ENCODE measurements at places on chromosomes 2 and 18.

DNA sequence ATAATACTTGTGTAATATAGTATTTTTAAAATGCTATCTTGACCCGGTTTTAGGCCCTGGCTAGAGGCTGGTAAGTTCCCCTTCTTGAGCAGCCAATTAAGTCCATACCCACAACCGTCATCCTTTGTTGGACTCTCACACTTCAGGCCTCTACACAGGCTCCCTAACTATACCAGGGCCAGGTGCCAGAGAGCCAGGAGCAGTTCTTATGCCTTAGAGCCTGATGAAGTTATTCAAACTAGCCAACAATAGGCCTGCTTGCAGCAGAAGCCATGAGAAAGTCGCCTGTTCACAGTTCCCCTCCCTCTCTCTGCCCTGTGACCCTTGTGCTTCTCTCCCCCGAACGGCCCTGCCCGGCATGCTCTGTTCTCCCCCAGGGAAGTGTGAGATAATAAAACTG lies 454.2 kb upstream of the KLHL29 start:
- no peaks in the 10 kb centered on the region for H3K4me1 ChIP-seq
- DNase-seq, result no peak
- no peak overlapping the region for H3K27ac ChIP-seq
- H3K27me3 ChIP-seq, result no peaks in the 10 kb centered on the region

- H3K4me3 ChIP-seq, result no peak overlapping the region
- no peaks in the 10 kb centered on the region for H3K4me1 ChIP-seq
- no peak for DNase-seq
- H3K36me3 ChIP-seq, result peaks cover 45% of the 10 kb centered on the region
- H3K27me3 ChIP-seq, result no peaks in the 10 kb centered on the region
- H3K27ac ChIP-seq, result no peak overlapping the region
Observed at GRCh38 chr2:224816816-224817215, 100.7 kb upstream of the CCDC195 start.

DNA sequence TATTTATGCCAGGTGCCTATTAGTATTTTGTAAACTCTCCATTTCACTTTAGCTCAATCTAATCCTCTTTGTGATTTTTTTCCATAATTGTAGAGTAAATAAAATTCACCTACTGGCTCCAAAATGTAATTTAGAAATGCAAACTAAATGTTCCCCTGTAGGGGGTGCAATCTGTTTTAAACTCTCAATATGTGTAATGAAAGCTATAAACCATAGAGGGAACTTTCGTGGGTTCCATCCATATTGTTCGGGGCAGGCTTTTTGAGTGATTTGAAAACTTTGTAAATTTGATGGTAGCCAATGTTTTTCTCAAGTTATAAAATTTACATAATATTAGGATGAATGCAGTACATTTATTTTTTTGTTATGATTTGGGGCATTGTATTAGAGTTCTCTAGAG lies 49.4 kb downstream of the TSPYL6 start:
- no peaks in the 10 kb centered on the region for H3K27me3 ChIP-seq
- no peak overlapping the region for H3K27ac ChIP-seq
- peaks cover 5% of the 10 kb centered on the region for H3K4me1 ChIP-seq
- no peak overlapping the region for H3K4me3 ChIP-seq

DNA sequence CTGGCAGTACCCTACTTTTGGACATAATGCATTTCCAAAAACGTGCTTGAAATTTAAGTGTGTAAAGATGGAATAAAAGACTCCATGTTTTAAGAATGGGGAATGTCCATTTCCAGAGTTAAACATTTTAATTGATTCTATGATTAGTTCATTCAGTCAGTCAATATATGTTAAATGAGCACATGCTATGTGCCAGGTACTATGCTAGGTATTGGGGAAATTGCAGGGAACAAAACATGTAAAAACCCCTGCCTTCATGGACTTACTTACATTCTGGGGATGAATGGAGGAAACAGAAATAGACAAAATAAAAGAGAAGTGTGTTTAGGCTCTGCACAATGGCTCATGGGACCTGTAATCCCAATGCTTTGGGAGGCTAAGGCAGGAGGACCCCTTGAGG lies 288.6 kb downstream of the MTX2 start:
- H3K27me3 ChIP-seq, result peaks cover 87% of the 10 kb centered on the region
- H3K36me3 ChIP-seq, result peaks cover 3% of the 10 kb centered on the region
- H3K4me1 ChIP-seq, result peaks cover 14% of the 10 kb centered on the region
- no peak for DNase-seq
- H3K27ac ChIP-seq, result no peak overlapping the region

DNA sequence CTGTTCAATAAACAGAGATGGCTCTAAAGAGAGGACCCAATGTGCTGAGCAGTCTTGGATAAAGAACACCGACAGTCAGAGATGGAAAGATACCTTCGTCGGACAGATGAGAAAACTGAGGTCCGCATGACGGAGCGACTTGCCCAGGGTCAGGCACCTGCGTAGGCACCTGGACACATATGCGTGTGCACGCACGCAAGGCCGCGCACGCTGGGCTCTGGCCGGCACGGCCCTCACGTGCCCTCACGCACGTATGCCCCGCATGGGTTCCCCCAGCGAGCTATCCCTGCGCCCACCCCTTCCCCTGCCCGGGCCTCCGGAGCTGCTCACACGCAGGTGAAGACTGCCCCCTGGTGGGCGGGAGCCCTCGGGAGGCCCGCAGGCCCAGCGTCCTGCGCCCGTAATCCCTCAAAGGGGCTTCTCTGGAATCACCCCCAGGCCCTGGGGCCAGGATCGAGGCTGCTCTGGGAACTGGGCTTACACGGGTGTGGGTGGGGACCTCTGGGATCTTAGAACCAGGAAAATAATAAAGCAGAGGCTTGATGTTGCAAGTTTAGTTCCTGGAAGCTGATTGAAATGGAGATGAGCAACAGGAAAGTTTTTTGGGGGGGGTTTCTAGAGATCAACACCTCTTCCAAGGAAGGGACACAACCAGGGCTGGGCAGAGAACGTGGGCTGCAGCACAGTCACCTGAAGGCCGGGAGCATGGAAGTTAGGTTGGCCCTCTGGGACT lies 246.3 kb downstream of the TNS1 start:
- peak; percentile 27 for DNase-seq
- no peak overlapping the region for H3K27ac ChIP-seq
- H3K4me3 ChIP-seq, result no peak overlapping the region
- H3K27me3 ChIP-seq, result peaks cover 56% of the 10 kb centered on the region
- peaks cover 9% of the 10 kb centered on the region for H3K4me1 ChIP-seq

GRCh38 chr2:46143429-46144132 lies 153.6 kb upstream of the EPAS1 start:
- H3K4me1 ChIP-seq, result peaks cover 25% of the 10 kb centered on the region
- no peak for DNase-seq
- no peak overlapping the region for H3K4me3 ChIP-seq
- H3K36me3 ChIP-seq, result peaks cover 6% of the 10 kb centered on the region

DNA sequence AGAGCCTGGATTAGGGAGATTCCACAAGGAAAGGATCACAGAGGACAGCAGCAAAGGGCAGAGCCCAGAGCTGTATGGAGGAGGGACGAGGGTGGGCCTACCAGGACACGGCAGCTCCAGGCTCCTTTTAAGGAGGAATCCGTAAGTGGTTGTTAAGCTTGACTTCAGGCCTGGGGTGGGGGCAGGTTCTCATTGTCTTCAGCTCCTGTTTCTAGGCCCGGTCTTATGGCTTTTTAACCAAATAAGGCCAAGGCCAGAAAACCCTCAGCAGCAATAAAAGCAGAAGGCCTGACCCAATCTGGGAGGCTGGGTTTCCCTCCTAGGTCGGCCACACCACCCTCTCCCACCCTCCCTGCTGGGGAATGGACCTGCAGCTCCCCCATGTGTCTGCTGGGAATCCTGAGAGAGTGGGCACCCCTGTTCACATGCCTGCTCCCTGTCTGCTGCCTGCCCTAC lies 111.2 kb downstream of the PLB1 start:
- peaks cover 11% of the 10 kb centered on the region for H3K27me3 ChIP-seq
- H3K4me1 ChIP-seq, result no peaks in the 10 kb centered on the region
- H3K27ac ChIP-seq, result peak overlapping the region; percentile 50
- H3K4me3 ChIP-seq, result no peak overlapping the region
- no peak for DNase-seq

DNA sequence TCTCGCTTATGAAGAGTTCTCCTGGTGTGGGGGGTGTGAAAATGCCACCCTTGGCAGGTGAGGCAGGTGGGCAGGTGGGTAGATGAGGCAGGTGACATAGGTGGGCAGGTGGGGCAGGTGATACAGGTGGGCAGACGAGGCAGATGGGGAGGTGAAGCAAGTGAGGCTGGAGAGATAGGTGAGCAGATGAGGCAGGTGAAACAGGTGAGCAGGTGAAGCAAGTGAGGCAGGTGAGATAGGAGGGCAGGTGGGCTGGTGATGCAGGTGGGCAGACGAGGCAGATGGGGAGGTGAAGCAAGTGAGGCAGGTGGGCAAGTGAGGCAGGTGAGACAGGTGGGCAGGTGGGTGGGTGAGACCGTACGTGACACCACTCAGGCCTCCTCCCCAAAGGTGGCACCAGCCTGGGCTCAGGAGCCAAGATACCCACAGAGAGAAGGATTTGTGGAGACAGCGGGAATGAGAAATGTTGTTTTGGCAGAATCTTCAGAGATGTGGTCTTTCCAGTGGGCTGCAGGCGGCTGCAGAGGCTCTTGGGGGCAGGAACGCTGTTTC lies 232.3 kb upstream of the MYT1L start:
- H3K27me3 ChIP-seq, result no peaks in the 10 kb centered on the region
- no peak overlapping the region for H3K4me3 ChIP-seq
- no peaks in the 10 kb centered on the region for H3K4me1 ChIP-seq
- H3K27ac ChIP-seq, result no peak overlapping the region

DNA sequence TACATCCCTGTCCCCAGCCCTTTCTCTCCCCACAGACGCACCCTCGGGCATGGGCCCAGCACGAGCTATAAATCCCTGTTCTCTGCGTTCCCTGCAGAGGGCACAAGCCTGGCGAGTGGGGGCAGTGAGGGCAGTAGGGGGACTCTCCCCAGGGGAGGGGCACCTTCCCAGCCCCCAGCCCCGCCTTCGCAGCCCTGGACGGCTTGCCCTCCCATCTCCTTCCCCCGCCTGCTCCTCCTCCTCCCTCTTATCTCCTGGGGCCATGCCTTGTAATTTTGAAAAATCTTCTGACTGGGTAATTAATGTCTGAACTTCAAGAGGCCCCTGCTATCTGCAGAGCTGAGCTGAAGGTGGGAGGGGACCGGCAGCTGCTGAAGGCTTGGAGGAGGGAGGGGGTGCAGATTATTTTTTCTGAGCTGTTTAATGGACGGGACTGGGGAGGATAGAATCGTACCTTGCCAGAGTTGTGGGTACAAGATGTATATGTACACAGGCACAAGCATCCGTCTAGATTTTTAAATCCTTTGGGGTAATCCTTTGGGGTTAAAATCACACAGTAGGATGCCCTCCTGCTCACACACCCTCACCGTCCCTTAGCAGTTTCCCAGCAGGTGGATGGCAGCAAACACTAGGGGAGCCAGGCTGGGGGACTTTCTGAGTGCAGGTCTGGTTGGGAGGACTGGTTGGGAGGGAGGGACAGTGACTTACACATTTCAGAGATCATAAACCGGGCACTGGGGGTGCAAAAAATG lies 121.9 kb downstream of the SMAD7 start:
- H3K27me3 ChIP-seq, result no peaks in the 10 kb centered on the region
- H3K4me1 ChIP-seq, result peaks cover 72% of the 10 kb centered on the region
- H3K4me3 ChIP-seq, result no peak overlapping the region
- H3K36me3 ChIP-seq, result peaks cover 14% of the 10 kb centered on the region

DNA sequence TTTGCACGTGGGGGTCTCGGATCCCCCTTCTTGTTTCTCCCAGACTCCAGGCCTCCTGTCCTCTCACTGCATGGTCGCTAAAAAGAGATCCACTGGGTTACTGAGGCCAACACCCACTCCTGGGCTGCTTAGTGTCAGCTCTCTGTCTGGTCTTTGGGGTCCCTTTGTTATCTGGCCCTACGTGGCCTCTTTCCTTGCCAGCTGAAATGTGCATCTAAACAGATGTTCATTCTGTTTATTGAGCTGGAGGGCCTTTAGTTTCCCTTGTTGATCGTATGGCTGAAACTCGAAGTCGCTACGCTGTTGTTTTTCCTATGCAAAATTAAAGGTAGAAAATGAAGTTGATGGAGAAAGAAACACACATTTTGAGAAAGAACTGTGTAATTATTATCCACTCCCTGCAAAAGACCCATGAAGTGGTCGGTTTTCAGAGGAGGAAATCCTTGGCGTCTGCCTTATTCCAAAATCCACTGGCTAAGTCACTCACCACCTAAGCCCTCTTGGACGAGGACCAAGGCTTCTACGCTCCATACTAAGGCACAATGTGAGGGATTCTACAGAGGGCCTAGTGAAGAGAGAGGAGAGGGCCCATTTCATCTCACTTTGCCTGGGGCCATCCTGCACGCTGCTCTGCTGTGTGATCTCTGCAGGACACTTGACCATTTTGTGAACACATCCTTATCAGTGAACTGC lies 105.3 kb downstream of the GLI2 start:
- H3K4me3 ChIP-seq, result no peak overlapping the region
- no peak overlapping the region for H3K27ac ChIP-seq
- no peak for DNase-seq
- H3K36me3 ChIP-seq, result no peaks in the 10 kb centered on the region
- peaks cover 23% of the 10 kb centered on the region for H3K27me3 ChIP-seq

- peaks cover 13% of the 10 kb centered on the region for H3K27me3 ChIP-seq
- H3K27ac ChIP-seq, result no peak overlapping the region
- no peak overlapping the region for H3K4me3 ChIP-seq
- no peaks in the 10 kb centered on the region for H3K36me3 ChIP-seq
- no peak for DNase-seq
Observed at GRCh38 chr18:75130591-75131328, 78.2 kb downstream of the PTGR3 start.

- peak overlapping the region; percentile 25 for H3K4me3 ChIP-seq
- peaks cover 9% of the 10 kb centered on the region for H3K4me1 ChIP-seq
- H3K27me3 ChIP-seq, result peaks cover 22% of the 10 kb centered on the region
Observed at GRCh38 chr2:209424199-209424701, 403 bp downstream of the MAP2 start.

- H3K36me3 ChIP-seq, result no peaks in the 10 kb centered on the region
- no peak overlapping the region for H3K4me3 ChIP-seq
- no peaks in the 10 kb centered on the region for H3K4me1 ChIP-seq
- H3K27me3 ChIP-seq, result peaks cover 74% of the 10 kb centered on the region
- DNase-seq, result no peak
Observed at GRCh38 chr2:217999595-217999959, 3.2 kb downstream of the TNS1 start.

DNA sequence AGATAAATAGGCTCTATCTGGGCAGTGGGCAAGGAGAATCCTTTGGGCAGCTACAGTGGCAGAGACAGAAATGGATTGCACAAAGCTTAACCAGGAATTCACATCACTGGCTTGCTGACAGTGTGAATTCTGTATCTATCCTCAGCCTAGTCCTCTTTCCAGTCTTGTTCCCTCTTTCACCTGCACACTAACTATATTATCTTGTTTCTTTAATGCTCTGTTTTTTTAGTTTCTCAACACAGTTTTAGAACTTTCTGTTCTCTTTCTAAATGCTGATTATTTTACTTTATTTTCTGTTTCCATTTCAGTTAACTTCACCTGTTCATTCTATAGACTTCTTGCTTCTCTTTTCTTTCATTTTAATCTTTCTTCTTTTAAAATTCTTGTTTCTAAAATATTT lies 66.4 kb downstream of the LINC00305 start:
- no peaks in the 10 kb centered on the region for H3K4me1 ChIP-seq
- no peaks in the 10 kb centered on the region for H3K27me3 ChIP-seq
- no peaks in the 10 kb centered on the region for H3K36me3 ChIP-seq
- no peak overlapping the region for H3K4me3 ChIP-seq
- H3K27ac ChIP-seq, result no peak overlapping the region
